ENCODE measurements at places on chromosomes 6 and 20.

DNA sequence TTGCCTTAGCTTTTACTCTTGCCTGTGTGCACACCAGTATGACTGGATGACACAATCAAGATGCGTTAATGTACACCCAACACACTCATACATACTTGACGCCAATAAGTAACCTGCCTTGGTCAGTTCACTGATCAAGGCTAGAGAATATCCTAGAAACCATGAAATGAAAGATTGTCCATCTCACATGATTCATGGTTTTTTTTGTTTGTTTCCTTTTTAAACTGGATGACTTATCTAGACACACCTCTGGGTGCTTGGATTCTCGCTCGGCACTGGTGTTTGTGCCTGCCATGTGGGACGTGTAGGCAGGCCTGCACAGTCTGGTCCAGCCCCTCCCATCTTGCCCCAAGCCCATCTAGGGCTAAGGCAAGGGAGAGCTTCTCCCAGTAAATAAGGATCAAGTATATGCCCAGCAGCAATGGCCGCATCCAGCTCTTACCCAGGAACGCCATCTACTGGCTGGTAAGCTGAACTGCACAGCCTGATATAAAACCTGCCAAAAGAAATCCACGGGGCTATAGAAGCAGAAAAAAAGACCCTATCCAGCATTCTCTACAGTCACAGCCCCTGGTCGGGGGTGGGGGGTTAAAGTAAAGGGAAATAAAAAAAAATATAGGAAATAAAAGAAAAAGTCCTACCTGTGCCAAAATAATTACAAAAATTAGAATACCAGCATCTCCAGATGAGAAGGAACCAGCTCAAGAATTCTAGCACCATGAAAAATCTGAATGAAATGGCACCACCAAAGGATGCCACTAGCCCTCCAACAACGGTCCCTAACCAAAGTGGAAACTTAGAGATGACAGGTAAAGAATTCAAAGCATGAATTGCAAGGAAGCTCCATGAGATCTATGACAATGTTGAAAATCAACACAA is 73.3 kb downstream of the OTOR start:
- DNase-seq, result peak; percentile 34

DNA sequence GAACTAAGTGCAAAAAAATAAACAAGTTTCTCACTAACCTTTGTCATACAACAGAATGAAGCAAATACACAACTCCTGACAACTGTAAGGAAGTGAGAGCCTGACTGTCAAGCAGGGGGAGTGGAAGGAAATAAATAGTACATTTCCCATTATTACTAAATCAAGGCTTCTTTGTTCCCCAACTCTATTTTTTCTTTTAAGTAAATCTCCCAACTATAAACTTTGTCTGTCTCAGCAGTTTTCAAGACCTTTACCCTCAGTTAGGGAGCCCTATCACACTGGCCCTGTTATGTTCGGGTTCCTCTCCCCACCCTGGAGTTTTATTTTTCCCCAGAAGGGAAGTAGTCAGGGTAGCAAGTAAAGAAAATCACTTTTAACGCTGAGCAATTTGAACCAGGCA is 24.1 kb upstream of the IPCEF1 start:
- no peak for DNase-seq

DNA sequence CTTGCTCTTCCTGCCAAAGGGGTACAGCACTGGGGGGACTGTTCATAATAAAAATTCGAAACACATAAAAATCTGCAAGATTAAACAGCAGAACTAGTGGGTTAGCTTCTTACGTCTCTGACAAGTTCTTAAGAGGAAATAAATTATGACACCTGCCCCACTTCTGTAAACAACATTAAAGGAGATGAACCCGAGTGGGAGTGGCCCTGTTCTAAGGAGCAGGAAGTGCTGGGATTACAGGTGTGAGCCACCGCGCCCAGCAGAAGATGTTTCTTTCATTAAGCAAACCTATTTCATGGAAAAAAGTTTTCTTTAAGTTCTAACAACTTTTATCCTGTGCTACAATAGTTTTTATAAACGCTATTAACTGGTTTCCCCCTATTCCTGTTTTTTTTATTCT is 24.6 kb downstream of the USP45 start:
- no peak for DNase-seq

- no peak for DNase-seq
Observed at GRCh38 chr20:38715646-38716045, 8.6 kb upstream of the SLC32A1 start.

DNA sequence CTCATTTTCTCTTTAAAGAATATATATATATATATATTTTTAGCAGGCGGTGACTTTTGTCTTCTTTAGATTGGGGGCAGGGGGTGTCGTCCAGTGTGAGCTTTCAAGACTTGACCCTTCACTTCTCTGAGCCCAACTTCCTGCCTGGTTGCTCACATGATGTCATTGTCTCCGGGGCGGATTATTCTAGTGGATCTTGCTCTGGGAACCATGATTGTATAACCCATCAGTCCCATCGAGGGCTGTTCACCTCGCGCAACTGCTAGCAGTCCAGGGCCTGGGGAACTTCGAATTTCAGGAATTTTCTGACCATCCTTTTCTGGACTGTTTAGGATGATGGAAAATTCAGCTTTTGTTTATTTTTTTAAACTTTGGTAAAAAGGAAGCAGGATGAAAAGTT is 1.0 kb downstream of the IGF2R start:
- peak; percentile 73 for DNase-seq

DNA sequence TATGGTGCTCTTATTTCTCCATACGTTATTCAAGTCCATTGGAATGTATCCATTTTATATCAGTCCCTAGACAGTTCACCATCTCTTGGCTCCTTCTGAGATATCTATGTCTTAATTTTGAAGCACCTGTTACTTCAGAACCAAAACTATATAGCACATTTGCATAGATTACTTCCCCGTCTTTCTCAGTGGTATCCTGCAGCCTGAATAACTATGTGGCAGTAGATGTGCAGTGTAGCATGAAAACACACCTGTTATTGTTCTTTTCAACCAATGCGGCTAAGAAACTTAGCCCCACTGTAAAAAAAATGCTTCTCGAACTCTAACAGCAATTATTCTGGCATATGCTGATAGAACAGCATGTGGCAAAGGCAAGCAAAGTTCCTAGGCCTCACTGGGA is 1184.4 kb upstream of the ADGRB3 start:
- DNase-seq, result no peak

GRCh38 chr6:158763434-158764182 is 55.6 kb downstream of the EZR start:
- no peak for DNase-seq

DNA sequence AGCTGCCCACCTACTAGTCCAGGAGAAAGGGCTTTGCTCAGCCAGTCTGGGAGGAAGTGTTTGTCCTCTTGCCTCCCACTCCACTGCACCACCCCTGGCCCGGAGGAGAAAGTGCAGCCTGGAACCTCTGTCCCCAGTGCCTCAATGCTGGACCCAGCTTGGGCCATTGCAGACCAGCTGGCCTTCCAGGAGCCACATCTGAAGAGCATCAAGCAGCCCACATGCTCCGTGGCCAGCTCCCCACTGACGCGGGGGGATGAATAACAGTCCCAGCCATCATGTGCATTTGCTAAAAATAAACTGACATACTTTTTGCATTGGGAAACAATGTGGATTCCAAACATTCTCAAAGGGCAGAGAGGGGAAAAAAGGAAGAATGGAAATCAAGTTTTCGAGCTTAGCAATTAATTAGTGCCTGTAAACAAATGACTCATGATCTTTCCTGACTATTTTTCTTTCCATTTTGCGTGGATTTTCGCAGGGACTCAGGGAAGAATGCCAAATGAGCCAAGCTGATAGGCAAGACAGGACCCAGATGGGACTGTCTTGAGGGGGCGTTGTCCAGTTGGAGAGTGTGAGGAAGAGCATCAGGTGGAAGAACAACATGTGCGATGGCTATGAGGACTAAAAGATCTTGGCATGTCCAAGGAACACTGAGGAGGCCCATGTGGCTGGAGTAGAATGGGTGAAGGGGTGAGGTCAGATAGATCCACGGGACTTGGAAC is 34.1 kb downstream of the CEBPB start:
- DNase-seq, result peak; percentile 98

- DNase-seq, result no peak
Observed at GRCh38 chr6:103280417-103280816, 1579.3 kb downstream of the HACE1 start.

DNA sequence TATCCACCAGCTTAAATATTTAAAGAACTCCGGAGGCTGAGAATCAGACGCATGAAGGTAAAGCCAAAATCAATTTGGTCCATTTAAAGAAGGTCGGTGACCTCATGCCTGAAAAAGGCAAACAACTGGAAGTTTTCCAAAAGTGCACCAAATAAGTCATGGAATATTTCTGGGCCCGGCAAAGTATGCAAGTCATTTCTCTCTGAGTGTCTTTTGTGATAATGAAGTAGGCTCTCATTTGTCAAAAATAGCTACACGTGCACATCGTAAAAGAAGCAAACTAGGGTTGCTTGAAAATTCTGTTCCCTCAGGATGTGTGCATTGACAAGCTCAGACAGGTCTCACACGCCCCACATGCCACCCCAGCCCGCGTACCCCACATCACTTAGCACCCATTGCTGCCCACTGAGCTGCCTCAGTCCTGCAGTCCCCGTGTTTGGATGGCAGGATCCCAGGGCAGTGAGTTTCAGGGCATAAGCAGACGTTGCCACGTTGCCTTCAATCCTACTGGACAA is 20.5 kb upstream of the PYGB start:
- DNase-seq, result peak; percentile 81

GRCh38 chr6:85077098-85077497 is 312.7 kb upstream of the TBX18 start:
- peak; percentile 43 for DNase-seq

- peak; percentile 88 for DNase-seq
Observed at GRCh38 chr6:15473741-15474161, 189.1 kb downstream of the DTNBP1 start.

DNA sequence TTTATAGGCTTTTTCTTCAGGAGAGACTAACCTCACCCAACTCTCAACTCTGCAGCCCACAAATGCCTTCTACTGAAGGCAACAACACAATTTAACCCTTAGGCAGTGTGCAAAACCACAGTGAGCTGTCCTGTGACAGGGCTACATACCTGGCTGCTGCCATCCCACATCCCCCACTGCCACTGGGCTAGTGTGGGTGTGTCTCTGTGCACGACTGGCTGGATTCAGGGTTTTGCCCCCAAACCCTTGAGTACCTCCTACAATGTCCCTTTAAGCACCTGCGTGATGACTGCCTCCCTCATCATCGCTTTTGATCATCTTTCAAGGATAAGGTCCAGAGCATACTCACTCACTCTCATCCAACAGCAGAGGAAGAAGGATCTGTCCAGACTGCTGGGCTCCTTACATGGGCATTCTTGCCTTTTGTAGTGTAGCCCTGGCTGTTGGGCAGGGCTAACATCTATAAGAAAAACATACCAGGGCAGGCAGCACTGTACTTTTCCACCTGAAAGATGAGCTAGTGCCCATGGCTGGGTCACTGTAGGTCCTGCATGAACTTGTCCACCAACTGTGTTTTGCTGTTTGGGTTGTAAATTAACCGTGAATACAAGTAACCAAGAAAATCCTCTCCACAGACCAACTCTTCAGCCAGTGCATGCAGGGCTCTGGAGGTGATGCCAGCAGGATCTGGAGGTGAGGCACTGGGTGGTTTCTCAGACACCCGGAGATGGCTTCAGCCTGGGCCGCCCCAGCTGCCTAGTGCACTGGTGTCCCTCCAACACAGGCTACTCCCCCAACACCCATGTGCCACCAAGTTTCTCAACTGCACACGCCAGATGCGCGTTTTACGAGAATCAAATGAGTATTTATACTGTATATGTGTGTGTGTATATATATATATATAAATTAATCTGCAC is 45.2 kb downstream of the PLCG1 start:
- no peak for DNase-seq

- DNase-seq, result peak; percentile 80
Observed at GRCh38 chr6:2714111-2714895, 36.4 kb downstream of the MYLK4 start.

DNA sequence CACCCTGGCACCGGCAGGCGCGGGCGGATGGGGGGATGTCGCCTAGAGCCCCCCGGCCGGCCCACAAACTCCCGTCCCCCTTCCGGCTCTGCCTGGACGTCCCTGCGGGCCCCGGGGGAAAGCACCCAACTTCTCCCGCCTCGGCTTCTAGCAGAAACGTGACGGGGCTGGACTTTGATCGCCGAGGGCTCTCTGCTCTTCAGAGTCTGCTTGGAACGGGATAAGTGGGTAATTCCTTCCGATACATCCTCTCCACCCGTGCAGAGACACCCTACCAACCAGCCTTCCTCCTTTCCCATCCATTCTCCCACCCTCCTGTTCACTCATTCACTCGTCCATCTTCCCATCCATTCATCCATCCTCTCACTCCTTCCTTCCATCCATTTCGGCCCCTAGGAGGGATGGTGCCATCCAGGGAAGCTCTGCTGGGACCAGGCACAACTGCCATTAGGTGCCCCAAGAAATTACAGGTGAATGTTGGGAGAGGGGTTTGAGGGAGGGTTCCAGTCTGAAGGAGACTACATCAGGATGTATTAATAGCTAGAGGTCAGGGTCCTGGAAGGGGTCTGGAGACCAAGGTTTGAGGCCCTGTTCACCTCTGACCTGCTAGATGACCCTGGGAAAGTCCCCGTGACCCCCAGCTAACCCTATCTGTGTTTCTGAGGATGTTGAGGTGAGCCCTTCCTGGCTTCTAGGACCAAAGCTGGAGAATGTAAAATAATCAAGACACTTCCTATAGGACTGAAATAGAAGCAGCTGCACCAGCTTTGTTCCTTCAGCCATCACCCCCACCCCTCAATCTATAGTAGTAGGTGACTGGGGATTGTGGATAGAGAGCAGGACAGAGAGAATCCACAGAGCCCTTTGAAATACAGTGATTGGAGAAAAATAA is 538 bp downstream of the TTLL9 start:
- DNase-seq, result no peak

DNA sequence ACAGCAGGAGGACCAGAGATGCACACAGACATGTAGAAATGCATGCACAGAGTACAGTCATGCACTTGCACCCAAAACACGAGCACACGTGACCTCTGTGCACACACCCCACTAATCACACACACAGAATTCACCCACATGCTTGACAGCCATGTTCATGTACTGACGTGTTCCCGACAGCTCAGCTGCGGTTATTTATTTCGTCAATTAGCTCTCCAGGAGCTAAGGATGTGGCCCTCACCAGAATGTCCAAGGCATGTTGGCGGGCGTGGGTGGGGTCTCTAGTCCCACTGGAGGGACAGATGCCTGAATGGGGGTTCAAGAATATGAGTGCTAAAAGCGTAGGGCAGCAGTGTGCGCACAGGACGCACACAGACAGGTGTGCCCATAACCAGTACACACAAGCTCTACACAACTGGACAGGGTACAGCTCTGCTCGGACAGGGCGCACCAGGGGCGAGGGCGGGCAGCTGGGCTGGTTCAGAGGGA is 571 bp upstream of the PRPF6 start:
- no peak for DNase-seq

DNA sequence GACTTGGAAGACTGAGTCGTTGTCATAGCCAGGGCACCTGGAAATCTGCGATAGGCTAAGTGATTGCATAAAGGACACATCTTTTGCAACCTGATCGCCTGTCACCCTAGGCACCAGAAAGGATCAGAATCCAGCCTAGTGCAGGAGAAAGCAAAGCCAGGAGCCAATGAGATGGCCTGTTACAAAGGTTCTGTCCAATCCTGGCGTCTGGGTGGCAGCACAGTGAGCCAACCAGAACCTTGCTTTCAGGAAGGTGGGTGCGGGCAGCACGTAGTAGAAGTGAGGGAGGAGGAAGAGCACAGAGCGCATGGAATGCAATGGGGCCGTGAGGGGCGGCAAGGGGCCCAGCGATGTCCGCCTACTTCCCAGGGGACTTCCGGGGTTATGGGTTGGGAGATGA is 120.4 kb upstream of the GGTLC1 start:
- DNase-seq, result peak; percentile 23

- peak; percentile 46 for DNase-seq
Observed at GRCh38 chr6:146650799-146651481, 52.2 kb downstream of the ADGB start.

- peak; percentile 91 for DNase-seq
Observed at GRCh38 chr6:53309059-53309900, 39.5 kb downstream of the ELOVL5 start.

Data from AG10803 (cell line).